ENCODE measurements at places on chromosomes 13 and 19. TPM values are rescaled to one million over a fixed set of nuclear protein-coding genes. Genes with fewer than 3 reads are reported as not detected.
A peak's percentile ranks its signal among the peaks of the same experiment; 100 is the strongest.

DNA sequence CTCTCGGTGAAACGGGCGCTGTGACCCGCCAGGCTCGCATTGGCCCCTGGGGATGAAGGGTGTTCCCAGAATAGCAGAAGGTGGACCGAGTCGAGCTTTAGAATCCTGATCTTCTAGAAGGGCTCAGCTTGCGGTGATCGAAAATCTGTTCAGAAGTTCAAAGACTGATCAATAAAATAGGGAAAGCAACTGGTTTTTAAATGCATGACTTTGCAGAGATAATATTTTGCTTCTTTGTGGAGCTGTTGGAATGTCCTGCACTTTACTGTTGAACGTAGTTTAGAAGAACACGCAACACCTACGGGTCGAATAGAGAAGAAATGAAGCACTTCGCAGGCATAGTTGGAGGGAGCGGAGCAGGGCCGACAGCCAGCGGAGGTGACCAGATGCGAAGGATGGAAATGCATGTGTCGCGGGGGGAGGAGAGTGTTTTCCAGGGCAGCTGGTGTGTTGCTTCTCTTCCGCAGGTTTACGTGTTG is 766 bp downstream of the CEBPG start:
- peak overlapping the region; percentile 87 for H3K27ac ChIP-seq
- H3K4me3 ChIP-seq = peak overlapping the region; percentile 66
- H3K36me3 ChIP-seq = peaks cover 3% of the 10 kb centered on the region
- DNase-seq = no peak
- H3K27me3 ChIP-seq = no peaks in the 10 kb centered on the region

DNA sequence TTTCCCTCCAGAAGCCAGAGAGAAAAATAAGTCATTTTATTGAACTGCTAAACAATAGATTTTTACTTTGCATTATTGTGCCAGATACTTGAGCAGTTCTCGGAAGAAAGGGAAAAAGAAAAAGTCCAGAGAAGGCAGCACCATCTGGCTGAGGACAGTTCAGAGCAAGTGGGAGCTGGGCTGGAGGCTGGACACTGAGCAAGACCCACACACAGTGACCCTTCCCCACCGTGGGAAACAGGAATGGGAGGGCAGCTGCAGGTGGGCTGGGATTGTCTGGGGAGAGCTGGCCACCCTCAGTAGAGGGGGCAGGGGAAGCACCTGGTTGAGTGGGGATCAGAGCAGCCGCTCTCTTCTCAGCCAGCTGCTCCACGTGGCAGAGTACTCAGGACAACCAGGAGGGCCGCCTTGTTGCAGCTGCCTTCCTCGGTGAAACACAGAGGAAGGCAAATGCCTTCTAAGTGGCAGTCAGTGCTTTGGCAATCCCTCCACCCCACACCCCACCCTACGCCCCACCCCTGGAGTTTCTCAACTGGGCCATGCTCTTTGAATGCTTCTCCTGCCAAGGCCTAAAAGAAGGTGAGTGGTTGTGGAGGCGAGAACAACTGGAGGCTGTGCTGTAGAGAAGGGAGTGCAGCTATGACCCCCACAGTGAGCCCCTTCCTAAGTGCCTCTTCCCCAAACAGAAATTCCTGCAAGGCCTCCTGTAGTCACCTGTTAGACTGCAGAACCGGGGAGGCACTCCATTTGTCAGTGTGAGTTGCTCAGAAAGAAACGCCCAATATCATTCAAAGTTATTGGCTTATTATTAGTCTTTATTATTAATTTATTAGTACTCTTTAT is 179.3 kb downstream of the ZIC5 start:
- no peaks in the 10 kb centered on the region for H3K4me1 ChIP-seq
- no peaks in the 10 kb centered on the region for H3K27me3 ChIP-seq
- no peak overlapping the region for H3K27ac ChIP-seq

- no peaks in the 10 kb centered on the region for H3K4me1 ChIP-seq
- H3K36me3 ChIP-seq = no peaks in the 10 kb centered on the region
- H3K4me3 ChIP-seq = no peak overlapping the region
- H3K27ac ChIP-seq = no peak overlapping the region
- DNase-seq = no peak
- no peaks in the 10 kb centered on the region for H3K27me3 ChIP-seq
Observed at GRCh38 chr13:22012686-22013085, 341.8 kb downstream of the FGF9 start.

GRCh38 chr19:43741075-43741825 is 13.5 kb downstream of the SMG9 start:
- no peak overlapping the region for H3K27ac ChIP-seq
- no peaks in the 10 kb centered on the region for H3K27me3 ChIP-seq
- DNase-seq = no peak
- H3K36me3 ChIP-seq = peaks cover 75% of the 10 kb centered on the region
- no peak overlapping the region for H3K4me3 ChIP-seq

GRCh38 chr19:9436358-9436757 is 985 bp upstream of the ZNF266 start:
- no peak overlapping the region for H3K4me3 ChIP-seq
- H3K27me3 ChIP-seq = no peaks in the 10 kb centered on the region
- H3K27ac ChIP-seq = peak overlapping the region; percentile 87
- H3K4me1 ChIP-seq = peaks cover 30% of the 10 kb centered on the region
- H3K36me3 ChIP-seq = peaks cover 11% of the 10 kb centered on the region

DNA sequence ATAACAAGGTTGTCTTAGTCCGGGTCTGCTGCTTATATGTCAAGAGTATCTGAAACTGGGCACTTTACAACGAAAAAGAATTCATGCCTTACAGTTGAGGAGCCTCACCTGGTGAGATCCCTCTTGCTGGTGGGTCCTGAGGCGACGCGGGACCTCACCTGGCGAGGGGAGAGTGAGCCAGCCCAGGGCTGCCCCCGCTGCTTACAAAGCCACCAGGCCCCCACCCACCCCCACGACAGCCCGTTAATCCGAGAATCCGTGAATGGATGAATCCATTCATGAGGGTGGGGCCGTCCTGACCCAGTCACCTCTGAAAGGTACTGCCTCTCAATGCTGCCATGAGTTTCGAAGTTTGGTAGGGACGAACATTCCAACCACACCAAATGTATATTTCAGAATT is 54.0 kb upstream of the F7 start:
- H3K4me1 ChIP-seq = no peaks in the 10 kb centered on the region
- no peak for DNase-seq
- H3K27ac ChIP-seq = no peak overlapping the region
- H3K27me3 ChIP-seq = no peaks in the 10 kb centered on the region
- no peak overlapping the region for H3K4me3 ChIP-seq

GRCh38 chr13:36973621-36974295 is 25.4 kb downstream of the ALG5 start:
- H3K36me3 ChIP-seq = peaks cover 9% of the 10 kb centered on the region
- no peaks in the 10 kb centered on the region for H3K27me3 ChIP-seq
- H3K4me3 ChIP-seq = no peak overlapping the region

- no peaks in the 10 kb centered on the region for H3K36me3 ChIP-seq
- H3K27me3 ChIP-seq = no peaks in the 10 kb centered on the region
- no peak overlapping the region for H3K27ac ChIP-seq
- H3K4me3 ChIP-seq = no peak overlapping the region
- DNase-seq = no peak
- H3K4me1 ChIP-seq = peaks cover 6% of the 10 kb centered on the region
Observed at GRCh38 chr13:94308832-94309231, 170.7 kb downstream of the DCT start.

GRCh38 chr19:49629659-49630058 is 10.3 kb downstream of the RRAS start:
- no peaks in the 10 kb centered on the region for H3K27me3 ChIP-seq
- no peaks in the 10 kb centered on the region for H3K4me1 ChIP-seq
- no peak overlapping the region for H3K4me3 ChIP-seq
- H3K27ac ChIP-seq = no peak overlapping the region
- peaks cover 6% of the 10 kb centered on the region for H3K36me3 ChIP-seq

DNA sequence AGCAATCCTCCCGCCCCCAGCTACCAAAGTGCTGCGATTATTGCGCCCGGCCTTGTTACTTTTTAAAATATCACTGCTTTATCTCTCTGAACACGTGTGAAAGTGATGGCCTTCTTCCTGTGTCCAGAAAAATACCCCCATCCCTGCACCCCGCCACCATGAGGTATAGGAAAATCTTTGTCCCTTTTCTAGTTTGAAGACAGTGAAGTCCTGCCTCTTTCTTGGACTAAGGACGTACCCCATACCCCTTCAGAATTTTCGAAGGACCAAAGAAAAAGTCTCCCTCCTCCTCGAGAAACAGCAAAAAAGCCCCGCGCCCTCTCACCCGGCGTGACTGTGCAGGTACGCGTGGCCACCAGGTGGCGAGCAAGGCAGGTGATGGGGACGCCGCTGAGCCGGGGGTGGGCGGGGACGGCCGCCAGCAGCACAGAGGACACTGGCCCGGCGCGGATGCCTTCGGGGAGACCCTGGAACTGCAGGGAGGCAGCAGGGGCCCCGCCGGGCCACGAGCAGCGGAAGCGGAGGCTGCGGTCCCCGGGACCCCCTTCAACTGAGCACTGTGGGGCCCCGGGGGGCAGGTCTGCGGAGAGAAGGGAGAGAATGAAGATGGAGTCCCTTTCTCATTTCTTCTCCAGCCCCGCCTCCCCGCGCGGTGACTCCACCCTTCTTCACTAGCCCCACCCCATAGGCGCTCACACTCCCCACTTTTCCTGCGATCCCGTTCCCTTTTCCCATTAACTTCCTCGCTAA is 3.2 kb downstream of the VSIG10L start:
- H3K4me1 ChIP-seq = peaks cover 15% of the 10 kb centered on the region
- no peak overlapping the region for H3K27ac ChIP-seq
- no peaks in the 10 kb centered on the region for H3K36me3 ChIP-seq
- H3K27me3 ChIP-seq = no peaks in the 10 kb centered on the region
- H3K4me3 ChIP-seq = peak overlapping the region; percentile 70

GRCh38 chr19:10975374-10976130 is 14.7 kb downstream of the SMARCA4 start:
- no peak for DNase-seq
- no peak overlapping the region for H3K4me3 ChIP-seq
- no peak overlapping the region for H3K27ac ChIP-seq
- H3K4me1 ChIP-seq = peaks cover 5% of the 10 kb centered on the region
- no peaks in the 10 kb centered on the region for H3K36me3 ChIP-seq
- H3K27me3 ChIP-seq = no peaks in the 10 kb centered on the region

- H3K36me3 ChIP-seq = no peaks in the 10 kb centered on the region
- no peak overlapping the region for H3K27ac ChIP-seq
- no peak overlapping the region for H3K4me3 ChIP-seq
- H3K4me1 ChIP-seq = no peaks in the 10 kb centered on the region
- no peak for DNase-seq
Observed at GRCh38 chr19:28289295-28290063, 923.5 kb downstream of the UQCRFS1 start.

DNA sequence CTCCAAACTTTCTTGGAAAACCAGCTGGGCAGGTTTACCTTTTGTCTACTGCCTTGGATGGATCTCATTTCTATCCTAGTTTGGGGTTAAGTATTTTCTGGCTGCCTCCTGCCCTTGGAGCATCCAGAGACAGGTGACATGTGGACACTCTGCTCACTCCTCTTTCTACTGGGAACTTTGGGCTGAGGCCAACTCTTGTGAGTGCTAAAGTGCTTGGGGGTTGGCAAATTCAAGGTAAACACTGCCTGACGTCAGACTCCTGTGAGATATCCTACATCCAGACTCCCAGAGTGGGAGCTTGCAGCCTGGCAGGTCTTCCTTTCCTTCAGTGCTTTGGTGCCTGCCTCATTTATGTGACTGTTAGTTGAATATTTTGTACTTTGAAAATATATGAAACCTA is 388.1 kb downstream of the KCNRG start:
- DNase-seq = no peak
- H3K27ac ChIP-seq = no peak overlapping the region
- H3K36me3 ChIP-seq = no peaks in the 10 kb centered on the region
- no peaks in the 10 kb centered on the region for H3K4me1 ChIP-seq

DNA sequence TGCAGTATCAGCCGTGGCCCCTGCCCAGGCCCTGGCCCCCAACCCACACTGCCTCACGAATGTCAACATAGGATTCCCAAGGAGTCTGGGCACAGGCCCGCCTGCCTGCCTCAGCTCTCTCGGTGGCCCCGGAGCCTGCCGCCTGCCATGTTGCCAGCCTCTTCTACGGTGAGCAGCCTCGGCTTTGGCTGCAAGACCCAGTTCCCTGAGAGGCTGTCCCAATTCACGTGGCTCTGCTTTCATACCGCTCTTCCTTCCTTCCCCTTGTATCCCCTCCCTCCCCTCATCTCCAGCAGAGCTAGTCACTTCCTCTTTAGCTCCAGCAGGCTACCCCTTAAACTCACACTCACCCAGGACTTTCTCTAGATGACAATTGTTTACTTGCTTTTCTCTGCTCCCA is 42.7 kb downstream of the SERP2 start:
- H3K4me1 ChIP-seq = no peaks in the 10 kb centered on the region
- DNase-seq = no peak
- H3K4me3 ChIP-seq = no peak overlapping the region

DNA sequence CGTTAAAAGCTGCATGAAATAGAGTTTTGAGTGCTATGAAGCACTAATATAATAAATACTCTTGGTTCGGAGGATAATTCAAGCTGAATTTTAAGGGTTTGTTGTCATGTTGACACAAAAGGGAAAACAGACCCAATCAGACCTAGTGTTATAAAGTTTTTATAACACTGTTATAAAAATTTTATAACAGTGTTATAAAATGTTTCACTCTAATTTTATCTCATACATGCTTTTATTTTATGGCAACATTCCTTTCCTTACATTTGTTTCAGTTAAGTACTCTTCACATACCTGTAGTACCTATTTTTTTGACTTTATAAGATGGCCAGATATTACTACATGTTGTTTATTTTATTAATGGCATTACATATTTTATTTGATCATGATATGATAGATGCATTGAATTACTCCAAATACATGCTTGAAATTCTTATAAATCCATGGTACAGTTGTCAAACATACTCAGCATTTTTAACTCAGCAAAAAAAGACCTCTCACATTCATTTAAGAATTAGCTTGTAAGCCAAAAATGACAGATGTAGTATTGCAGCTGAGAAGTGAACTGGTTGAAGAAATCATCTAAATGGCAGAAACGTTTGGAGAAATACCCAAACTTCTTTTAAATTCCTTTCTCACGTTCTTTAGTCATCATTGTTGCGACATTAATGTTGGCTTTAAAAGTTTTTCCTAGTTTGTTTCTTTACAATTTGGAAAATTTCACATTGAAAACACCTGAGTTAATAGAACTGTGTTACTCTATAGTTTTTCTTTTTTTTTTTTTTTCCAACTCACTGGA is 104.5 kb downstream of the PIBF1 start:
- H3K27ac ChIP-seq = no peak overlapping the region
- H3K27me3 ChIP-seq = no peaks in the 10 kb centered on the region
- no peaks in the 10 kb centered on the region for H3K4me1 ChIP-seq
- DNase-seq = no peak
- no peaks in the 10 kb centered on the region for H3K36me3 ChIP-seq

Gene RNF225
- 0.47 TPM for total RNA-seq

Gene ZNF112
- total RNA-seq = 0.32 TPM

Gene FOSB
- total RNA-seq = 4.7 TPM

Gene KRTDAP
- not detected for total RNA-seq

Gene PLA2G4C
- 10.7 TPM for total RNA-seq

Gene GPX4
- total RNA-seq = 210 TPM

Gene ICAM5
- total RNA-seq = 0.36 TPM

Gene CCDC122
- 4.7 TPM for total RNA-seq
